Bronchial epithelial cell (primary cell): ENCODE measurements at places on chromosomes 3 and 15. TPM values are rescaled to one million over a fixed set of nuclear protein-coding genes. Genes with fewer than 3 reads are reported as not detected.

The SYNPR gene
- not detected in 2 replicates for total RNA-seq

The ZKSCAN7 gene
- total RNA-seq: 2.2 and 2.9 TPM in 2 replicates

The MUC20 gene
- 1.6 and 6.8 TPM in 2 replicates for total RNA-seq

The BDH1 gene
- total RNA-seq: 13.7 and 16.8 TPM in 2 replicates

The SLC24A5 gene
- not detected in 2 replicates for total RNA-seq

The CEP97 gene
- total RNA-seq: 12.0 and 13.4 TPM in 2 replicates

The GP9 gene
- not detected in 2 replicates for total RNA-seq
